NCI-H1436 treated with DMSO at 0.1 percent for 48 hours (cell line): ENCODE measurements at places on chromosomes 12 and 14.

- DNase-seq: no peak
Observed at GRCh38 chr12:127389923-127390322, 877.0 kb upstream of the TMEM132C start.

DNA sequence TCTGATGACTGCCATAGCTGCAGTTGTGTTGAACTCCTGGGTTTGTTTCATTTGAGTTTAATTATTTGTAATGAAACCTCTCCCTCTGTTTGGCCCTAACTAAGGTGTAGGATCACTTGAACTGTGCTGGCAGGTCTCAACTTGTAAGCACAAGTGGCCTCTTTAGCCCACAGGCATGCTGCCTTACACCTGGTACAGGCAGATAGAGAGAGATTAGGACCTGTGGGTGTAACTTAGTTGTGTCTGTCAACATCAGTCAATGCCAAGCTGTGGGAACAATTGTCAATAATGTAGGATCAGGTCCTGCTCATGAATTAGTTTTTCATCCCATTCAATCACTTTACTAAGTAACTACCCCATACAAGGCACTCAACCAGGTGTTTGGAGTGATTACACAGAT, 263.0 kb upstream of the G2E3 start:
- peak; percentile 40 for DNase-seq

GRCh38 chr12:2295941-2296461, 243.2 kb downstream of the CACNA1C start:
- DNase-seq: no peak

DNA sequence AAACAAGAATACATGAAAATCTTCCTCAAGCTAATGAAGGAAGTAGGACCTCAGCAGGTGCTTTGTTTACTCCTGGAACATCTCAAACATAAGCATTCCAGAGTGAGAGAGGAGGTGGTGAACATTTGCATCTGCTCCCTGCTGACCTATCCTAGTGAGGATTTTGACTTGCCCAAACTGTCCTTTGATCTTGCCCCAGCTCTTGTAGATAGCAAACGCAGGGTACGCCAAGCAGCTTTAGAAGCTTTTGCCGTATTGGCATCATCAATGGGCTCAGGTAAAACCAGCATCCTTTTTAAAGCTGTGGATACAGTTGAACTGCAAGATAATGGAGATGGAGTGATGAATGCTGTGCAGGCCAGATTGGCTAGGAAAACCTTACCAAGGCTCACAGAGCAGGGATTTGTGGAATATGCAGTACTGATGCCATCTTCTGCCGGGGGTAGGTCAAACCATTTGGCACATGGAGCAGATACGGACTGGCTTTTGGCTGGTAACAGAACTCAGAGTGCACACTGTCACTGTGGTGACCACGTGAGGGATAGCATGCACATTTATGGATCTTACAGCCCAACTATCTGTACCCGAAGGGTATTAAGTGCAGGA, 1.9 kb downstream of the TOGARAM1 start:
- DNase-seq: no peak

GRCh38 chr14:50830044-50830931, 674 bp downstream of the NIN start:
- no peak for DNase-seq
